Stimulated activated CD8-positive, alpha-beta memory T cell treated with anti-CD3 and anti-CD28 coated beads, Interleukin-2, amount 100 ng/mL, for 1 hour (primary cell): ENCODE measurements at places on chromosomes 11 and 22.

GRCh38 chr22:37122598-37123180 is 13.2 kb upstream of the TMPRSS6 start:
- DNase-seq, result no peak

GRCh38 chr11:82682003-82682751 is 51.5 kb downstream of the FAM181B start:
- DNase-seq, result no peak

DNA sequence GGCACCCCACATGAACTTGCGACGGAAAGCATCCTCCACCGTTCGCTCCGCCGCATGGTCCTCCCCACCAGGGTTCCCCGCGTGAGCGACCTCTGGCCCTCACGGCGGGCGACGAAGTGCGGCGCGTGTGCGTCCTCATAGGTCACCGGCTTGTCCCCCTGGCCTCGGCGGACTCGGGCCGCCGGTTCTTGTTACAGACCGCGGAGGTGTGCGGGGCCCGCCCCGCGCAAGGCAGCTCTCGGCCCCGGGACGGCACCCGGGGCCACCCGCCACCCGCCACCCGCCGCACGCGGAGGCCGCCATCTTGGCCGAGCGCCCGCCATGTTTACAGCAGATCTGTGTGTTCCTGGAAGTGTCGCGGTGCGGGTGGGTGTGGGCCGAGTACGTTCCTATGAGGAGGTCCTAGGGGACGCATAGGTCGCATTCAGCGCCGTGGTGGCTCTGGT is 3.5 kb upstream of the IFITM2 start:
- no peak for DNase-seq

GRCh38 chr11:126115816-126116331 is 53.2 kb upstream of the CDON start:
- no peak for DNase-seq

DNA sequence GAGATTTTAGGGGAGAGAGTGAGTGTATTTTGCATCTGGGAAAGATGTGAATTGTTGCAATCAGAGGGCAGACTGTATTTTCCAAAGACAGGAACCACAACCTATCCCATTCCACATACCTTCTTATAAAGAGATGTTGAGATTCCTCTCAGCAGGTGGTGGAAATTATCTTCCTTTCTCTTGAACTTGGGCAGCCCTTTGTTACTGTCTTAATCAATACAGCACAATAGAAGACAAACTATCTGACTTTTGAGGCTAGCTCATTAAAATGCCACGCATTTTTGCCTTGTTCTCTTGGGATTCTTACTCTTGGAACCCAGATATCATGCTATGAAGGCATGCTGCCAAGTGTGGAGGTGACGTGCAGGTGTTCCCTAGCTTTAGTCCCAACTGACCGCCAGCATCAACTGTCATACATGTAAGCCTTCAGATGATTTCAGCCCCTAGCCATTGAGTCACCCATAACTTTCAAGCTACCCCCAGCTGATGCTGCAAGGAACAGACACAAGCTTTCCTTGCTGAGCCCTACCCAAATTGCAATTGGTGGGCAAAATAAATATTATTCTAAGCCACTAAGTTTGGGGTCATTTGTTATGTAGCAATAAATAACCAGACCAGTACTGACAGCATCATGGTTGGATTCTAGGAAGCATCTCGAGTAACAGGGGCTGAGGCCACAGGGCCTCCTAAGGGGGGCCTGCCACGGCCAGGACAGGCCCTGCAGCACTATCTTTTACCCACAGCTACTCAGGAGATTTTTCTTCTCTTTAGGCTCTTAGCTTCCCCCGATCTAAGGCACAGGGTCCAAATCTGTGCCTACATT is 63.0 kb downstream of the RPL27A start:
- no peak for DNase-seq

- no peak for DNase-seq
Observed at GRCh38 chr11:40716344-40717130, 742.9 kb downstream of the LRRC4C start.

DNA sequence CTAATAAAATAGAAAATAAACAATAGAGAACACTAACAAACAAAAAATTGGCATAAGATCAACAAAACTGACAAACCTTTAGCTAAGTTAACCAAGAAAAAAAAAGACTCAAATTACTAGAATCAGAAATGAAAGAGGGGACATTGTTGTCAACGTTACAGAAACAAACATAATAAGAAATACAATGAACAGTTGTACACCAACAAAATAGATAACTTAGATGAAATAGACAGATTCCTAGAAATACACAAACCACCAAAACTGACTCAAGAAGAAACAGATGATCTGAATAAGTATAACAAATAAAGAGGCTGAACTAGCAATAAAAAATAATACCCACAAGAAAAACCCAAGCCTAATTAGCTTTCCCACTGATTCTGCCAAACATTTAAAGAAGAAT is 34.7 kb upstream of the TMPRSS4 start:
- DNase-seq, result no peak

DNA sequence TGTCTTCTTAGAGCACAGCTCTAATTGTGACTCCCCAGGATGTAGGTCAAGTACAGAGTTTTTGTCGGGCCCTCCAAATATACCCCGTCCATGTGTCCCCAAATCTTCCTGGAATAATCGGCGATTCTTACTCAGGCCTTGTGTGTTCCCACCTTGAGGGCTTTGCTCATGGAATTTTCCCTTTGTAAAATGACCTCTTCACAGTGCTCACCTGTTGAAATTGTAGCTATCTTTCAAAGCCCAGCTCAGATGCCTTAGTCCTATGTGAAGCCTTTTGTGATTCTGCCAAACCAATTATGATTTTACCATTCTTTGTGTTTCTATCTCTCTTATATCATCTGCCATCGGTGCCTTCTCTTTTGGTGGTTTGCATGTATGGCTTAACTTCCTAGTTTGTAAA is 30.1 kb upstream of the RAG2 start:
- DNase-seq, result no peak

DNA sequence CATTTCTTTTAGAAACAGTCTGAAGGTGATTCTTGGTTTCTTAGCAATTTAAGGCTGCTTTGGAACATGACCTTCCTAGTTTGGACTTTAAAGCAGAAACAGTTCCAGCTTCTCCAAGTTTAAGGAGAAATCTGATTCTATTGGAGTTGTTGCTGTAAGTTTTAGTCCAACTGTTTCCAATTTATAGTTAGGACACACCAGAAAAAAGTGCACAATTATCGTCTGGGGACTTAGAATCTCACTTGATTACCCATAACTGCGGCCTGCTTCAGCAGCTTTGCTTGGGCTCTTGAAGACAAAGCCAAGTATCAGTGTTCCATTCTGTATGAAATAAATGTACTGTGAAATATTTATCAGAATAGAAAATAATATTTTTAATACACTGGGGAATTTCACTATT is 246.6 kb downstream of the TMEM135 start:
- no peak for DNase-seq

DNA sequence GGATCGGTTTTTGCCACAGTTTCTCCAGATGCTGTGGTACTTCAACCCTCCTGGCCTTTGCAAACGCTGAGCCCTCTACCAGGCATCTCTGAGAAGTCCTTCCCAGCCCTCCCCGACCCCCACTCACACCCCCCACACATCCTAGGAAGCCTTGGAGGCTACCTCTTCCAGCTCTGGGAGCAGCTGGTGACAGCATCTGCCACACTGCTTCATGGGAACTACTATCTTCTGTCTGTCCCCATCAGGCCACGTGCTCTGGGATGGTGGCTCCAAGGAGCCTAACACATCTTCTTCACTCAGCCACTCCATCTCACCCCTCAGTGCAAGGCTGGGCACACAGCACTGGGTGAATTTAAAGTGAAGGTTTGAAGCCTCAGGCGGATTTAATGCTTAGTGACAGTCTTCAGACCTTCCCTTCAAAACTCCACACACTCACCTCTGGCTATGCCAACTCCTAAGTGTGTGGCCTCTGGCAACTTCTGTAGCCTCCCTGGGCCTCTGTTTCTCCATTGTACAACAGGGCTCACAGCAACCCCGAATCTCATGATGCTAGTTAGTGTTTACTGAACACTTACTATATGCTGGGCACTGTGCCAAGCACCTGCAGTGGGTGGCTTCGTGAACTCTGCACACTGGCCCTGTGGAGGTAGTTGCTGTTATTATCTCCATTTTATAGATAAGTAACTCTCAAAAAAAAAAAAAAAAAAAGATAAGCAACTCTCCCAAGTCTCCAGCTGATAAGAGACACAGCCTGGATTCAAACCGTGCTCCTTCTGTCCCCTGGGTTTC is 7.3 kb upstream of the TP53I11 start:
- no peak for DNase-seq

- no peak for DNase-seq
Observed at GRCh38 chr22:46368871-46369715, 33.6 kb downstream of the TRMU start.

GRCh38 chr11:105838668-105839384 is 183.2 kb downstream of the MSANTD4 start:
- no peak for DNase-seq

DNA sequence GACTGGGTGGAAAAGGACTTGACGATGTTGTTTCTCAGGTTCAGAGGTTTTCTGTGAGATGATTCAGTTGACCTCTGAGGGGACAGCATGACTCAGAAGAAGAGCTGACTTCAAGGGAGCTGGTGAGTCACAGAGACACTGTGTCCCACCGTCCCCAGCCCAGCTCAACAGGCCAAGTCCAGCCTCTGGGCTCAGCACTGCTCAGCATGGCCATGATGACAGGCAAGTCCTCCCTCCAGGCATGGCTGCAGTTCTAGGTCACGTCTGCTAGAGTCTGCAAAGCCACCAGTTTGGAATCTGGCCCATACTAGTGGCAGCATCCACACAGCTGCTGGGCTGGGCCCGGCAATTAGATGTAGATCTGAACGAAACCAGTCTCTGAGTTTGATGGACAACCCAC is 12.9 kb downstream of the TRIM29 start:
- DNase-seq, result no peak

- DNase-seq, result no peak
Observed at GRCh38 chr22:10961043-10961860, 4566.7 kb upstream of the OR11H1 start.

GRCh38 chr11:47950396-47950795 is 30.0 kb upstream of the PTPRJ start:
- DNase-seq, result peak; percentile 33

DNA sequence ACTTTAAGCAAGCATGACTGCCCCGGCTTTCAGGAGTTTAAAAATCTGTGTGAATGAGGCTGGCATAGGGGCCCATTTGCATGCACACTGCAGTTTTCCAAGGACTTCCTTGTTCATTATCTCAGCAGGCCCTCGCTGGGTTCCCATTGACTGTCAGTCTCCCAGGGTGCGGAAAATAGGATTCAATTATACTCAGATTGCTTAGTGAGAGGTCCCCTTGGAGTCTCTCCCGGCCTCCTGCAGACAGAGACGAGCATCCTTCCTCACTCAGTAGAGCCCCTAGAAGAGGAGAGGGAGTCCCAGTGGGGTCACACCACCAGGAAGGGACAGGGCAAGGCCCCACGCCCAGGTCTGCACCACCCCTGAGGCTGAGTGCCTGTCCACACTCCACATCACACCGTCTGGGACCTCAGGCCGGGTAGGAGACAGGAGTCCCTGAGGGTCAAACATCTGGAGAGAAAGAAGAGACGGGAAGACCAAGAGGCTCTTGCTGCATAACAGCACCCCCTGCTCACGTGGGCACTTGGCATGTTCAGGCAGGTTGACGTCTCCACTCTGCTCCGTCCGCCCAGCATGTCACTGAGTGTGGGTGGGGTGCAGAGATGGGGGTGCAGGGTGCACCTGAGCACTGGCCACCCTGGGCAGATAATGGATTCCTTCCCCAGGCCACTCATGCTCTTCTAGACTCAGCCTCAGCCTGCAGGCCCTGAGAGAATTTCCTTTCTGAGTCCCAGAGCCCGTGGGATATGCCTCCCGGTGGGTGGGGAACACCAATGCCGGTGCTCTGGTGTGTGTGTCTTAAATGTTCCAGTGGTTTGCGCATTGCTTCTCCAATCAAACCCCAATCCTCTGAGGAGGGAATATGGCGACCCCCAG is 58.8 kb downstream of the MCM5 start:
- DNase-seq, result no peak

- DNase-seq, result no peak
Observed at GRCh38 chr22:20089977-20090729, 10.1 kb downstream of the DGCR8 start.

DNA sequence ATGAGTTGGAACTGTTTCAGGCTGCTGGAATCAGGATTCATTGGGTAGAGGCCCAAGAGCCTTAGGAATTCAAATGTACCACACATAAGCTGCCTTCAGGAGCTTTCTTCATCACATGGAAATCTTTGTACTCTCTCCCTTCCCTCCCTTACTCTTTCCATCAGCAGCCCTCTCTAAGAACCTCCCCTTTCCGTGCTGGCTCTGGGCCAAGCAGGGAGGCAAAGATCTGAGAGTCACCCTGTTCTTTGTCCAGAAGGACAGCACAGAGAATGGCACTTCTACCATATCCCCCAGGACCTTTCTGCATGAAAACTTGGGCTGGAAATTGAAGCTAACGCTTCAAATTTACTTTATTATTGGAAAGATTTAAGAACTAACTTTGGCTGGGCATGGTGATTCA is 20.7 kb upstream of the TPBGL start:
- no peak for DNase-seq

DNA sequence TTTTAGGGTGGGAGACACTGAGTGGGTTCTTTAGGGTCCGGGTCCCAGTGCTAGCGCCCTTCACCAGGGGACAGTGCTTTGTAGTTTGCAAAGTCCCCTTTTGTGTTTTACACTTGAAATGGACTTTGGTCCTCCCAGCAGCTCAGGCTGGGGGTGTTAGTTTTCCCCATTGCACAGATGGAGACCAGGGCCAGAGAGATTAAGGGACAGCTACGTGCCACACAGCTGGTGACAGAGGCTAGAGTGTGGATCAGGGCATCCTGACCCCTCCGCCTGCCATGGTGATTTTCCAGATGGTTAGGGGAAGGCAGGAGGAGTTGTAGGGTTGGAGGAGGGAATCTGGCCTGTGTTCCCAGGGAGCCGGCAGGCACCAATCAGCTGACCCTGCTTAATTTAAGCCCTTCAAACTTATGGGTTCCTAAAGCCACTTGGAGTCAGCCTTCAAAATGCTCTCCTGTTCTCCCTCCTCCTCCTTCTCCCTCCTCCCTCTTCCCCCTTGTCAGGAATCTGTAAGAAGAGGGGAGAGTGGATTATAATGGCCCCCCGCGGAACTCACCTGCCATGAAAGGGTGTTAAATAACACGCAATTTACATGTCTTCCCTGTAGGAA is 22.5 kb upstream of the MPPED1 start:
- DNase-seq, result no peak

- no peak for DNase-seq
Observed at GRCh38 chr11:27807596-27807995, 107.3 kb upstream of the BDNF start.

- DNase-seq, result no peak
Observed at GRCh38 chr11:124108156-124108555, 7.1 kb upstream of the VWA5A start.

DNA sequence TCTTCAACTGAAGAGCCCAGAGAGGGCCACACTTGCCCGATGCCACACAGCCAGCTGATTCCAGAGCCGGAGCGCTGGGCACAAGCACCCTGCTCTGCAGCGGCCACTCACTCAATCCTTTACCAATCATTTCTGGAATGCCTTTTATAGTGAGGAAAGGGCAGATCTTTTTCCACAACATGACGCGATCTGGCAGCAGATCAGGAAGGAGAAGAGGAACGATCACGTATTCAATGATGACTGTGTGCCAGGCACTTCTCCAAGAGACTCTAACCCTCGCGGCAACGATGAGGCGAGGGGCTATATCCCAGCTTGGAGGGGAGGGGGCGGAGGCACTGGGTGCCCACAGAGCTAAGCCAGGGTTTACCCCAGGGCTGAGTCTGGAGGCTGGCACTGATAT is 56.3 kb upstream of the TCF20 start:
- DNase-seq, result no peak
